ENCODE measurements at places on chromosomes 5 and 9.

GRCh38 chr9:107054146-107054545 lies 191.2 kb downstream of the ZNF462 start:
- DNase-seq, result no peak

DNA sequence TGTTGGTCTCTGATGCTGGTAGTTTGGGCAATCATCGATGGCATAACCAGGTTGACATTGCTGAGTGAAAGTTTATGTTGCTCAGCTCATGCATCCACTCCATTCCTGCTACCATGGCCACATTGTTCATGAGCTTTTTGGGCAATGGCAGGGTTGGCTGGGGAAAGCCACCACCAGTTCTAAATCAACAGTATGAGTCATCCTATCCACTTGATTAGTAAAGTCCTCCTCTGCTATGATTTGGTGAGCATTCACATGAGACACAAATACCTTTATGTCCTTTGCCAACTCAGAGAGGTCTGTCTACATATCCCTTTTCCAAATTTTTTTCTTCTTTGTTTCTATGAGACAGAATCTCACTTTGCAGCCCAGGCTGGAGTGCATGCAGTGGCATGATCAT lies 129.7 kb upstream of the FBN2 start:
- no peak for DNase-seq

GRCh38 chr9:92948038-92948534 lies 763 bp downstream of the FGD3 start:
- no peak for DNase-seq

GRCh38 chr5:16160706-16161105 lies 18.9 kb downstream of the MARCHF11 start:
- DNase-seq, result peak; percentile 19

DNA sequence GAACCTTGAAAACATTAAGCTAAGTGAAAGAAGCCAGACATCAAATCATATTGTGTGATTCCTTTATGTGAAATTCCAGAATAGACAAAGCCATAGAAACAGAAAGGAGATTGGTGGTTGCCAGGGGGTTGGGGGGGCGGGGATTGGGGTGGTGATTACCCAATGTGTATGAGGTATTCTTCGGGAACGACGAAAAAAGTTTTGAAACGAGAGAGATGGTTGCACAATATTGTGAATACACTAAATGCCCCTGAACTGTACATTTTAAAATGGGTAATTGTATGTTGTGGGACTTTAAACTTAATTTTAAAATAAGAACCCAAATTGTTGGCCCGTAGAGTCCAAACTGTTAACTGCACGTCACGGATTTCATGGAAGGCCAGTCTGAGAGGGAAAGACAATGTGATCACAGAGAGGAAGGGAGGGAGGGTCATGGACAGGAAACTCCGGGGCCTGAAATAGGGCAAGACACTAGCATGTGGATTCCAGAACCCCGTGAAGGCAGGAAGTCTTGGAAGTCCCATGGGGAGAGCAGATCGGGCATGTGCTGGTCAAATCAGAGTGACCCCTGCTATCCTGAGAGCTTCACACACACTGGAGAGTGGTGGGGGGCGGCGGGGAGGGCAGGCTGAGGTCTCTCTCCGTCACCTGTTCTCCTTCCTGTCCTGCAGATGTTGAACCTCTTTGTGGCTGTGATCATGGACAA lies 218.4 kb downstream of the CACNA1B start:
- DNase-seq, result no peak

DNA sequence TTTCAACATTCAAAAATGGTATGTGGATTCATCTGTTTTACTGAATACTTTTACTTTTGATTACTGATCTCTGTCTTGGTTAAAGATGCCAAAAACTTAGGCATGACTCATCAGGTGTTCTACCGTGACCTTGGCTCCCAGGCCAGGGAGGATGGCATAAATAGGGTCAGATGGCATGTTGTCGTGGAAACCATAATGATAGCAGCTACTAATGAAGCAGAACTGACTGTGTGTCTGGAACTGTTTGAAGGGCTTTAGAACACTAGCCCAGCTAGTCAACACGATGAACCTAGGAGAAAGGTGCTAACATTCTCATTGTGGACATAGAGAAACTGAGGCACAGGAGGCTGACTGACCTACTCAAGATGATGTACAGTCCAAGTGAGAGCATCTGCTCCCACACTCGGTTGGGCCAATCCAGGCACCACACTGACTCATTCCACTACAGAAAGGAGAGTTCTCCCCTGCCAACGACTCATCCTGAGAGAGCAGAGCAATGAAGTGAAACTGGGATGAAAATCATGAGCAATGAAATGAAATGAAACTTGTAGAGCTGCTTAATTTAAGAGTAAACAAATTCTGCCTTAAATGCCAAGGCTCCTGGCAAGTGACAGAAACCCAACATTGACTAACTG lies 116.0 kb downstream of the TENT4A start:
- no peak for DNase-seq

- no peak for DNase-seq
Observed at GRCh38 chr9:77454663-77455062, 193.5 kb downstream of the GNA14 start.

- DNase-seq, result no peak
Observed at GRCh38 chr5:97501286-97501964, 318.4 kb upstream of the RIOK2 start.

- DNase-seq, result no peak
Observed at GRCh38 chr9:131801810-131802209, 61.9 kb upstream of the RAPGEF1 start.

DNA sequence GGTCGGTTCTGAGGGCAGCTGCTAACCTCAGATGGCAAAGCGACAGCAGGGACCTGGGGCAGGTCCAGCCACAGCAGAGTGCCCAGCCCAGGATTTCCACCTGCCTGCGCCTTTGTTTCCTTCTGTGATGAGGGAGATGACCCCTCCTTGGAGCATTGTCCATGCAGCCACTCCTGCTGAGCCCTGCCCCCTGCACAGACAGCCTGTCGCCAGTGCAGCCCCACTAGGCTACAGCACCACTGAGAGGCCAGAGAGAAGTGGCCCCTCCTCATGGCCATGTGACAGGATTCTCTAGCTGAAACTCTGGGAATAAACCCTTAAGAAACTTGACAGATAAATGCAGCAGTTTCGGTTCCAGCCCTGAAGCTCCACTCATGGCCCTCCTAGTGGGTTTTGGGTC lies 10.5 kb upstream of the MRNIP start:
- no peak for DNase-seq

GRCh38 chr9:132094314-132094791 lies 14.7 kb upstream of the MED27 start:
- peak; percentile 65 for DNase-seq

GRCh38 chr5:7436521-7436920 lies 40.6 kb downstream of the ADCY2 start:
- DNase-seq, result no peak

DNA sequence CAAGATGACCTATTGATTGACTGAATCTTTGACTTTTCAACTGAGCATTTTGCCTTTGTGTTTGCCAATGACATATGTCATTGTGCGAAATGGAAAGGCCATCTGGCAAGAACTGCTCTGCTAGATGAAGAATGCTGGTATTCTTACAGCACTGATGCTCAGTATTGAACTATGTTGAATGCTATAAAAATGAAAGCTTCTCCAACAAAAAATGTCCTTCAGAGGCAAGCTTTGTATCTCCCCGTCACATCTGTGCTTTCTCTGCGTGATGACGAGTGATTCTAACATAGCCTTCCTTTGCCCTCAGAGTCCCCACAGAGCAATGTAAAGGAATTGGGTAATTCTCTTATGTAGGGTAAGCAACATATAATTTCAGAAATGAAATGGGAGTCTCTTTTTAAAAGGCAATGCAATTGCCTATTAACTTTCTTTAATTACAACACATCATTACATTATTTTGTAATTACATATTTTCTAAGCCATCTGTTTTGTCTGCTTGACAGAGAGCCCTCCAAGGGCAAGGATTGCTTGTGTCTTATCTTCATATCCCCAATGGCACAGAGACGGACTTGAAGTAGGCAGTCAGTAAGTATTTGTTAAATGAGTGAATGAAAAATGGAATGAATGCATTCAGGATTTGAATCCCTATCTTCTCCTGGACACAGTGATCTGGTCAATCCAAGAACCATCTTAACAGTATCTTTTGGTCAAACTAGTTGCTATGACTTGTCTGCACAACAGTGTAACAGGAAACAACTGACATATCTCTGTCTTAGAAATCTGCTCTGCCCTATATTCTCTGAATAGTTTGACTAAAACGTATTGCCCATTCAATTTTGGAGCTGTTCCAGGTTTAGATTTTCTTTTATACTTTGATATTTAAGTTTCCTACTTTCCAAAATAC lies 46.1 kb downstream of the ENC1 start:
- DNase-seq, result no peak

- DNase-seq, result no peak
Observed at GRCh38 chr5:53749621-53750020, 189.2 kb downstream of the NDUFS4 start.

GRCh38 chr9:90813046-90813445 lies 11.4 kb downstream of the SYK start:
- no peak for DNase-seq

DNA sequence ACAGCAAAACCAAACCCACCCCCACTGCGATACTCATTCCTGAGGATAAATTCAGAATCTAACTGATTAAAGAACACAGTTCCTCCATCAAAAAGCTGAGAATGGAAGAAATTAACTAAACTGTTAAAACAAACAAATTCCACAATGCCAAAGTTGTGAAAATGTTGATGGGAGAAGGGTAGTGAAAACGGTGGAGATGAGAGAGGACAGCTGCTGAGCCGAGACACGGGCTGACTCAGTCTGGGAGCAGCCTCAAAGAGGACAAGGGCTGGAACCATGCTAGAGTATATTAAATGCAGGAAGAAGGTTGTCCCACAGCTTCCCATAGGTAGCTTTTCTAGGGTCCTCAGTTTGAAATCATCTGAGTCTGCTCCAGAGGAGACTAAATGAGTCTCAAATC lies 14.3 kb downstream of the ADAMTS12 start:
- DNase-seq, result no peak

GRCh38 chr9:137141050-137141810 lies 2.3 kb downstream of the GRIN1 start:
- no peak for DNase-seq

GRCh38 chr9:92747459-92748232 lies 17.0 kb downstream of the BICD2 start:
- DNase-seq, result no peak

DNA sequence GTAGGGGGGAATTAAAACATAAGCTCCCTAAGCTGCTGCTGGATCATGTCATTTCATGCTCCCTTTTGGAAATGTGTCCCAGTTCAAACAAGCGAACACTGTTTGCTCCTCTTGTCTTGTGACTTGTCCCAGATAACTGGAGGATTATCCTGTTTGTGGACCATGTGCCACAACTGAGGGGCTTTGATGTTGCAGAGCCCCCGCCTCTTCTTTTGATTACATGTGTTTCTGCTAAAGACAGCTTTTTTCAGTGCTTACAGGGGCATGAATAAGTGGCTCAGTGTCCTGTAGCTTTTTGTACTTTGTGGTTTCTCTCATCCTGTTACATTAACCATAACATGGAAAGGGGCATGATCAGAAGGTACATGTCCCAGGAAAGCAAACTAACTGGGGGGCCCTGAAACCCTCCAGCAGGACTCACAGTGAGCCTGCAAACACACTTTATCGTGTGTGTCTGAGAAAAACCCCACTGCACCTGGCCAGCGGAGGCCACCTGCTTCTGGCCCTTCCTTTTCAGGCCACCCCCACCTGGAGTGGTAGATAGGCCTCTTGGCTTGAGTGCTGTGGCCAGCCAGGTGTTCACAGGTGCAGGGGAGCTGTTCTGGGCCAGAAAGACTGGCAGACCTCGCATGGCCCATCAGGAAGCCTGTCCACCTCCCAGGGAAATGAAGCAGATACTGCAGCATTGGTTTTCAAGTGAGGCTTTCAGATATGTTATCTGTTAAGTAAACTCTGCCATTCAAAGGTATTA lies 285.6 kb downstream of the FANCC start:
- DNase-seq, result no peak

DNA sequence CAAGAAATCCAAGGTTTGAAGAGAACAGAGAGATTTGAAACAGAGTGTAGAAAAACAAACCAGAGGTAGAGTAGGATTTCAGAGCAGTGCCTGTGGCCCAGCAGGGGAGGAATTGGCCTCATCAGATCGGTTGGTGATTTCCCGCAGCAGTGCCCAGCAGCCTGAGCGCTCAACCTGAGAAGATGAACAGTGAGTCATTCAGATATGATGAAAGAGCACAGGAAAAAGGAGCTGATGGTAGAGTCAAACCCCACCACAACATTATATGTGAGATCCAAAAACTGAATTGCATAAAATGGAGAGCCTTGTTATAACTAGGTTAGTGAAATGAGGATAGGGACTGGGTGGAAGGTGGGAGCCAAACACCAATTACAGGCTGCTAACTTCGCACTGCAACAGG lies 248.9 kb downstream of the PIK3R1 start:
- DNase-seq, result no peak

GRCh38 chr9:136231478-136232297 lies 13.9 kb downstream of the QSOX2 start:
- DNase-seq, result no peak

- no peak for DNase-seq
Observed at GRCh38 chr9:80025796-80026520, 454.2 kb downstream of the TLE4 start.

- DNase-seq, result no peak
Observed at GRCh38 chr9:112873773-112874405, 16.8 kb downstream of the SLC46A2 start.

DNA sequence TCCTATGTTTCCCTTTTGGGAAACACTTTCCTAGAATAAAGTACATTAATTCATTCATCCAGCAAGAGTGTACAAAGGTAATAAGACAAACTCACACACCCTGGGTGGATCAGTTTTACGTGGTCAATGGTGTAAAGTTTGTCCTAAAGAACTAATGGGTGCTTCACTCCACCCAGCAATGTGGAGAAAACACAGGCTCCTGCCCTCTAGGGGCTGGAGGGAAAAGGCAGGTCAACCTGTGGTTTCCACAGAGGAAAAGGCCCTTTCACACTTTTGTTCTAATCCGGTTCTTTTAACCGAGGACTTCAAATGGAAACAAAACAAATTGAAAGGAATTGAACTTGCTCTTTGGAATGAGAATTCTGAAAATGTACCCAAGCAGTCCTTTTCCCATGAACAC lies 80.9 kb upstream of the SPOCK1 start:
- no peak for DNase-seq
